ENCODE measurements at places on chromosomes 11 and 22. TPM values are rescaled to one million over a fixed set of nuclear protein-coding genes. Genes with fewer than 3 reads are reported as not detected.

GRCh38 chr11:130397780-130398179 lies 30.6 kb downstream of the ADAMTS8 start:
- no peak overlapping the region for H3K4me3 ChIP-seq
- no peaks in the 10 kb centered on the region for H3K27me3 ChIP-seq
- no peak for DNase-seq
- H3K36me3 ChIP-seq: no peaks in the 10 kb centered on the region

DNA sequence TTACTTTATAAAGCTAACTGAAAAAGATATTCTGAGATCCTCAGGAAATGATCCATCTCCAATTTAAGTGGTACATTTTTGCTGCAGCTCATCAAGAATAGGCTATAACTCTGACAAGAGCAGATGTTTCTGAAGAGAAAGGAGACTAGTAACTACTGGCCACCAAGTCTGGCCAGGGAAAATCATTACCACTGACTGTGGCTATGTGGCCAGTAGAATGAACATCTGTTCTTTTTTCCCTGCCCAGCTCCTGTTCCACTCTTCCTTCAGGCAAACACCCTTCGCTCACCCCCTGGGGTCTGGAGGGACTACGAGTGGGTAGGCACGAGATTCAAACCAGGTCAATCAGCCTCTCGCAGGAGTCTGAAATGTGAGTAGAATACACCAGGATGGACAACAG lies 23.9 kb downstream of the TMEM123 start:
- H3K27ac ChIP-seq: no peak overlapping the region
- H3K36me3 ChIP-seq: peaks cover 8% of the 10 kb centered on the region
- no peaks in the 10 kb centered on the region for H3K27me3 ChIP-seq

DNA sequence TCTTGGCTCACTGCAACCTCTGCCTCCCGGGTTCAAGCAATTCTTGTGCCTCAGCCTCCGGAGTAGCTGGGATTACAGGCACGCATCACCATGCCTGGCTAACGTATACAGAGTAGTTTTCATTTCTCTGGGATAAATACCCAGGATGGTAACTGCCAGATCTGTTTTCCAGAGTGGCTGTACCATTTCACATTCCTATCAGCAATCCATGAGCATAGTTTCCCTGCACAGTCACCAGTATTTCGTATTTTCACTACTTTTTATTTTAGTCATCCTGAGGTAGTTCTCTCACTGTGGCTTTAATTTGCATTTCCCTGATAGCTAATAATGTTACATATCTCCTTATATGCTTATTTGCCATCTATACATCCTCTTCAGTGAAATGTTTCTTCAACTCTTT lies 11.0 kb upstream of the SCARF2 start:
- no peaks in the 10 kb centered on the region for H3K27me3 ChIP-seq
- H3K27ac ChIP-seq: no peak overlapping the region
- H3K36me3 ChIP-seq: peaks cover 7% of the 10 kb centered on the region
- no peak for DNase-seq

- H3K4me1 ChIP-seq: no peaks in the 10 kb centered on the region
- no peaks in the 10 kb centered on the region for H3K27me3 ChIP-seq
- H3K4me3 ChIP-seq: no peak overlapping the region
Measured at GRCh38 chr11:75205564-75206020, 35.0 kb upstream of the TPBGL start.

DNA sequence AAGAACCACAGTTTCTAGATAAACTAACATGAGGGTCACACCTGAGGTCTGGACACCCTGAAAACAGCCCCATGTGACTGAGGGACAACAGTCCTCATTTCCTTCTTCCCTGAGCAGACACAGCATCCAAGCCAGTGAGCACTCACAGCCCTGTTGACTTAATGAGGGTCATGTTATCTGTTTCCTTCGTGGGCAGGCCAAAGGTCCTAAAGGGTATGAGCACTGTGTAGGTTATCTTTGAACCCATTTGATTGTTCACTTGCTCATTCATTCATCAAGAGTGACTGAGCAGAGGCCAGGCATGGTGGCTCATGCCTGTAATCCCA lies 170.7 kb upstream of the B3GAT1 start:
- no peaks in the 10 kb centered on the region for H3K4me1 ChIP-seq
- DNase-seq: no peak
- H3K27ac ChIP-seq: no peak overlapping the region
- H3K27me3 ChIP-seq: no peaks in the 10 kb centered on the region

DNA sequence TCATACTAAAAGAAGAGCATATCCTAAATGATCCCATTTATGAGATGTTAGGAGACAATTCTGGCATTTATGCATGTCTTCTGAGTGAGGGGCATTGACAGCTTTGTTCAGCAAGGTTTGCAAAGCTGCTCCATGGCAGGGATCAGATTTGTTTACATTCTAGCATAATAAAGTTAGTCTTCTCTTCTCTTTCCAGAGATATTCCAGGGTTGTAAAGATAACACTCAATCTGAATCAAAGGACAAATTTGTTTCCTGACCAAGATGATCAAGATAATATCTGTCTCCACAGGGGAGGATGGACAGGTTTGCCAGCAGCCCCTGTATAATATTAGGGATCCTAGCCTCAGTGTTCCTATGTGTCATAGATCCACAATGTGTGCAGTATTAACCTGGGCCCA lies 77.5 kb upstream of the ZC3H12C start:
- H3K27ac ChIP-seq: no peak overlapping the region
- no peaks in the 10 kb centered on the region for H3K36me3 ChIP-seq
- no peaks in the 10 kb centered on the region for H3K4me1 ChIP-seq

DNA sequence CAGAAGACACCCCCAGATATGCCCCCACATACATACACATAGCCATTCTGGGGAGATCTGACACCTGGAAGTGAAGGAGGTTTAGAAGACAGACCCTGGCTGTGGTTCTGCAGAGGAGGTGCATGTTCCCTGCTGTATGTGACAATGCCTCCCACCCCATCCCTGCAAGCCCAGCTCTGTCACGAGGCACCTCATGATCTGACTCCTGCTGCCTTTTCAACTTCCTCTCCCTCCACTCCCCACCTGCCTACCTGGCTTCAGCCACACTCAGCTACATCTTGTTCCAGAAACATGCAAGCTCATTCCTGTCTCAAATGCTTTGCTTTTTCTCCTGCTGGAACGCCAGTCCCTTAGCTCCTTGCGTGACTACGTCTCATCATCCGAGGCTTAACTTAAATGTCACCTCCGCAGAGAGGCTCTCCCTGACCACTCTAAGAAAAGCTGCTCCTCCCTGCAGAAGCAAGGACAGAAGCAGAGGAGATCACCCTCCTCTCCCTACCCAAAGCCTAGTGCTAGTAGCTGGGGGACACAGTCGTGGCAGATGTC lies 114.5 kb downstream of the FEZ1 start:
- no peaks in the 10 kb centered on the region for H3K36me3 ChIP-seq
- no peak for DNase-seq
- no peaks in the 10 kb centered on the region for H3K27me3 ChIP-seq
- no peak overlapping the region for H3K4me3 ChIP-seq
- no peak overlapping the region for H3K27ac ChIP-seq

GRCh38 chr22:45680932-45681700 lies 9.5 kb downstream of the ATXN10 start:
- H3K27ac ChIP-seq: no peak overlapping the region
- no peaks in the 10 kb centered on the region for H3K27me3 ChIP-seq
- no peaks in the 10 kb centered on the region for H3K36me3 ChIP-seq
- no peak for DNase-seq

- H3K27ac ChIP-seq: no peak overlapping the region
- no peaks in the 10 kb centered on the region for H3K4me1 ChIP-seq
- no peak overlapping the region for H3K4me3 ChIP-seq
- no peak for DNase-seq
- H3K27me3 ChIP-seq: no peaks in the 10 kb centered on the region
Measured at GRCh38 chr11:36094164-36094563, 150.3 kb downstream of the LDLRAD3 start.

Gene GNG3
- total RNA-seq: not detected

Gene GLYATL2
- not detected for total RNA-seq

Gene RFPL2
- total RNA-seq: not detected

Gene FGF4
- total RNA-seq: not detected

Gene C22orf42
- not detected for total RNA-seq

Gene HORMAD2
- not detected for total RNA-seq
